Dermis blood vessel endothelial cell (primary cell): ENCODE measurements at places on chromosomes 11 and 22. TPM values are rescaled to one million over a fixed set of nuclear protein-coding genes. Genes with fewer than 3 reads are reported as not detected.

DNA sequence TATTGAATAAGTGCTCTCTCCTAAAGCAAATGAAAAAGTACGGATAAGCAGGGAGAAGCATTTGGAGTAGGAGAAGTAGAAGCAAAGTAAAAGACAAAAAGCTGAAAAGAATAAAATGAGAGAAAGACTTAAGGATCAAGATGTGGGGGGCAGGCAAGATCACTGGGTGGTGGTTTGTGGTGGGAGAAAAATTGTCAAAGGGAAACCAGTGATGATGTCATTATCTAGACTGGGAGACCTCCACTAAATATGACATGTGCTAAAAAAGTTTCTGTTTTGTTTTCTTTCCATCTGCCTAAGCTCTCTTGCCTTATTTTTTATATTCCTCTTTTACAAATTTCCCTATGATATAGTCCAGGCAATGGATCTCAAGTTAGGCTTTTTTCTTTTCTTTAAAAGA, 14.8 kb upstream of the MAML2 start:
- no peak for DNase-seq

DNA sequence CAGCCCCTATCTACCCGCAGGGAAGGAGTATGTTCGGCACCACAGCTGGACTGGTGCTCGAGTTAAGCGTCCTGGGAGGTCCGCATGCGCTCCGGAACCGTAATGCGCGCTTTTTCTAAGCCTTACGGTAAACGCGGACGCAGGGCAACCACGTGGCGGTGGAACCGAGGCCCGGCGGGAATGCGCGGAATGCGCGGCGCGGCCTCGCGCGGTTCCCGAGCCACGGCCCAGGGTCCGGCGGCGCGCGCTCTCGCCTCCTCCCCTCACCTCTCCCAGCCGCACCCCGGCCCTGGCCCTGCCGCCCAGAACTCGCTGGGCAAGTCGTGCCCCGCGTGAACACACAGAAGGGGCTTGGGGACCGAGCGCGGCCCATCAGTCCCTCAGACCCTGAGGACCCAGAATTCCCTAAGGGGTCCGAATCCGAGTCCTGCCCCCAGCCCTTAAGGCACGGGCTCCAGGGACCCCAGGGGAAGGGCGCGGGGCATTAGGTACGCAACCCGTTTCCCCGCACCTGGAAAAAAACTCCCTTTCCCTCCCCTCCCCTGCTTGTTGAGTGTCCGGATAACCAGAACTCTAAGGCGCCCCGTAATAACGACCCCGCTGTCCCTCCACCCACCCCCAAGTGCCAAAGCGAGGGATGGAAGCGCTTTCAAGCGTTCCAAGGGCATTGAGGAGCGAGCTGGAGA, 4.3 kb upstream of the CCND1 start:
- DNase-seq: peak; percentile 87

DNA sequence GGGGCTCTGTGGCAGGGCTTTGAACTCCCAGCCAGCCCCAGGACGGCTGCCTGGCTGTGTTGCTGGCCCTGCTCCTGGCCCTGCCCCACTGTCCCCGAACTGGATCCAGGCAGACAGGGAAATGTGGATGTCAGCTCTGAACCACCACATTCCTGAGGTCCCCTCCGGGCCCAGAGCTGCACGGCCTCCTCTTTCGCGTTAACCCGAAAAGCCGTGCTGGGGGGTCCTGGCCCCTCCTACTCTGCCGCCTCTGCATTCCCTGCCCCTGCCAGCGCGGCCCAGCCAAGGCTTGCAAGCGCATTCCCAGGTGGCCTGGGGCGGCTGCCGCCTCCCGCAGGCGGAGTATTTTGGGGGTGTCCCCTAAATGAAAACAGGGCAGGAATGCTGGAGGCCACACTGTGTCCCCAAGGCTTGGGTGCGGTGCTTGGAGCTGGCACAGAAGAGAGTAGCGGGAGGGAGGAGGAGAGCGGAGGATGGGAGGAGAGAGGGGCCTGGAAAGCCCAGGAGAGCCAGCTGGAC, 5.4 kb downstream of the LINC01488 start:
- no peak for DNase-seq

- peak; percentile 28 for DNase-seq
Measured at GRCh38 chr11:46387919-46388618, 3.5 kb downstream of the CHRM4 start.

DNA sequence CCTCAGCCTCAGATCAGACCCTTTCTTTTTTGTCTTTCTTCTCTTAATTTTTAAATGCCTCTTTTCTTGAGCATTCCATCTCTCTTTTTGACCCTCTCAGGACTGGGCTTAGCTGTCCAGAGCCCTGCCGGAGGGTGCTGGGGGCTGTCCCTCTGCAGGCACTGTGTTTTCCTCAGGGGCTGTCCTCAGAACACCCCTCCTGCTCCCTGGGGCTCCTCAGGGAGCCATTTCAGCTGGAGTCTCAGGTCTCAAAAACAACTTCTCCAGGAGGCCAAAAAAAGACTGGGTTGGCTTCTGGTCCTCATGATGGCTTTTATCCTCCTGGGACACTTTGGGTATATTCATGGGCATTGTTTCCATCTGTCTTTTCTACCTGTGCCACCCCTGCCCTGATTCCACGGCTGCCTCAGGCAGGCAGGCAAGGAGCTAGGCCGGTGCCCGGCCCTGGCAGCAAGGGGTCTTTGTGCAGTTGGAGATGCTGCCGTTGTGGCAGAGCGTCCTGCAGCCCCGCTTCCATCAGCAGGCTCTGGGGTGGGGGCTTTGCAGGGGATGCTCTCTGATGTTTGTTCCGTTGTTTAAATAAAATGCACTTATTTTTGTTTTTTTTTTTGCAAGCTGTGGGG, 85.1 kb downstream of the CEP164 start:
- no peak for DNase-seq

The PGGHG gene
- total RNA-seq: 15.1 and 28.4 TPM in 2 replicates

The XNDC1N gene
- 6.1 and 6.3 TPM in 2 replicates for total RNA-seq

The DMC1 gene
- total RNA-seq: 0.85 and 1.8 TPM in 2 replicates

The DDI1 gene
- not detected in 2 replicates for total RNA-seq

DNA sequence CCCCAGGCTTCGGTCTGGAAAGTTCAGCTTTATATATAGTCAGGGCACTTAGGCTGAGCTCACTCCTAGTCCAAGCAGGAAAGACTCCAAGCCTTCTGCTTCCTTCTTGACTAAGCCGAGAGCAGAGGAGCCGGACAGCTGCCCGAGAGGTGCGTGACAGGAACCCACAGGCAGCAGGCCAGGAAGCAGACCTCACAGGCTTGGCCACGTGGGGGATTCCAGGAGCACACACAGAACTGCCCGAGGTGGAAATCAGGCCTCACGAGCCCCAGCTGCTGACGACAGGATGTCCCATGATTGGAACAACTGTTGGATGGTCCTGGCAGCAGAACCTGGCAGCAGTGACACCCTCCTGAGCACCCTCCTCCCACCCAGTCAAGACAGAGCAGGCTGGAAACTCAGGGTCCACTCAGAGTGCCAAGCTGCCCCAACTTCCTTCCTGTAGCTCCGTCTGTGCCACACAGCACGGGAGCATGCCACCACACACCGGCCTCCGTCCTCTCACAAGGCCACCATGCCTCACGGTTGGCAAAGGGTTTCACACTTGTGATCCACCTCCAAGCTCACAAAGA, 5.4 kb downstream of the PLA2G6 start:
- peak; percentile 100 for DNase-seq

GRCh38 chr11:110219006-110219785, 77.2 kb downstream of the RDX start:
- peak; percentile 32 for DNase-seq

The RIMBP3B gene
- total RNA-seq: 0.09 and 0.34 TPM in 2 replicates

DNA sequence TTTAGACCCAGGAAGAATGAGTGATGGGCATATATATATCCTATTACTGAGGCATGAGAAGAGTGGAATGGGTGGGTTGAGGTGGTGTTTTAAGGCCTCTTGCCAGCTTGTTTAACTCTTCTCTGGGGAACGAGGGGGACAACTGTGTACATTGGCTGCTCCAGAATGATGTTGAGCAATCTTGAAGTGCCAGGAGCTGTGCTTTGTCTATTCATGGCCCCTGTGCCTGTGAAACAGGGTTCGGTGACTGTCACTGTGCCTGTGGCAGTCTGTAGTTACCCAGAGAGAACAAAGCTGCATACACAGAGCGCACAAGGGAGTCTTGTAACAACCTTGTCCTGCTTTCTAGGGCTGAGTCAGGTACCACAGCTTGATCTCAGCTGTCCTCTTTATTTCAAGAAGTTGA, 11.7 kb downstream of the LIMK2 start:
- DNase-seq: no peak

GRCh38 chr22:37485395-37486223, 575 bp downstream of the MFNG start:
- DNase-seq: peak; percentile 35

DNA sequence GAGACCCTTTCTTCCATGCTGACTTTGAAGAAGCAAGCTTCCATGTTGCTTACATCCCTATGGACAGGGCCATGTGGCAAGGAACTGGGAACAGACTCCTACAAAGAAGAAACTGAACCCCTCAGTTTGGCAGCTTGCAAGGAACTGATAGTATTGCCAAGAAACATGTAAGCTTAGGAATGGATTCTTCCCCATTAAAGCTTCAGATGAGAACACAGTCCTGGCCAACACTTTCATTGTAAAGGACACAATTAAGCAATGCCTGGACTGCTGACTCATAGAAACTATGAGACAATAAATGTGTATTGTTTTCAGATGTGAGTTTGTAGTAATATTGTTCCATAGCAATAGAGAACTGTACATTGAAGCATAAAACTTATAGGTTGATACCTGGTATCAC, 82.4 kb downstream of the AASDHPPT start:
- DNase-seq: peak; percentile 23

The KRTAP5-11 gene
- not detected in 2 replicates for total RNA-seq

DNA sequence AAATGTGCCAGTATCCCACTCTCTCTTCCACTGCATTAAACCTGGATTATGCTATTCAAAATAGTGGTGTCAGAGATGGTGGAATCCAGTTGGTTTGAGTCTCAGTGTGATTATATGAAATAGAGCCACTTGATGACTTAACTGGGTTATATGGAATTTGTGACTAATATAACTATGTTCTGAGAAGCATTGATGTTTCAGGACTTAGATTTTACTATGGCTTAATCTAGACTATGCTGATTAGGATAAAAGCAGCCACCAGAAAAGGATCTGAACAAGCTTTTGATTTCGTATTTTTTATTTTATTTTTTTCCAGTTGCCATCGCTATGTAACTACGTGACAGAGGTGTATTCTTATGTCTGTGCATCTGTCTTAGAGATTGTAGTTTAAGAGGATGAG, 39.1 kb downstream of the MS4A6A start:
- no peak for DNase-seq

The NXPE1 gene
- not detected in 2 replicates for total RNA-seq

- peak; percentile 7 for DNase-seq
Measured at GRCh38 chr11:77705195-77705875, 67.7 kb upstream of the CLNS1A start.

The TRAF6 gene
- 10.7 and 13.6 TPM in 2 replicates for total RNA-seq

The KIAA1671 gene
- 41.9 and 57.7 TPM in 2 replicates for total RNA-seq

DNA sequence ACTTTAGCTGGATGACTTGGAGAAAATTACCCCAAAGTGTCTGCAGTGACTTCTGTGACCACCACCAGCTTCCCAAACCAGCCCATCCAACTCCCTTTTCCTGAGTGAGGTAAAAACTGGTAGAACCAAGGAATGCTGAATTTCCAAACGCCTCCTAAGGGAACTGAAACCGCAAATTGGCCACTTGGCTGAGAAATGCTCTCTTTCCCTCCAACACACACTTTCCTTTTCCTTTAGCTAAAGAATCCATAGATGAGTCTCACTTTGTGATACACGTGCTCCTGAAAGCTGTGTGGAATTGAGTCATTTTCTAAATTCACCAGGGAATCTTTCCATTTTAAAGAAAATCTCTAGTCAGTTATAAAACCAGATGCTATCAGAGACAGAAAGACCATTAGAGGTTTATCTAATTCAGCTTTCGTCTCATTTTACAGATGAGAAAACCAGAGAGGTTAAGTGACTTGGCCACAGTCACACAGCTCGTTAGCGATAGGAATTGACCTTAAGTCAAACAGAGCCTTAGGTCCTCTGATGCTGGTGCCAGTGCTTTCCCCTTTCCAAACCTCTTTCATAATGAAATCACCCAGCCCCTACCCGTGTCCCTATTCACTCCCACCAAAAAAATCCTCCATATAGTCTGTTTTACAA, 137.2 kb downstream of the COMMD9 start:
- DNase-seq: no peak

The OR52H1 gene
- total RNA-seq: not detected in 2 replicates

DNA sequence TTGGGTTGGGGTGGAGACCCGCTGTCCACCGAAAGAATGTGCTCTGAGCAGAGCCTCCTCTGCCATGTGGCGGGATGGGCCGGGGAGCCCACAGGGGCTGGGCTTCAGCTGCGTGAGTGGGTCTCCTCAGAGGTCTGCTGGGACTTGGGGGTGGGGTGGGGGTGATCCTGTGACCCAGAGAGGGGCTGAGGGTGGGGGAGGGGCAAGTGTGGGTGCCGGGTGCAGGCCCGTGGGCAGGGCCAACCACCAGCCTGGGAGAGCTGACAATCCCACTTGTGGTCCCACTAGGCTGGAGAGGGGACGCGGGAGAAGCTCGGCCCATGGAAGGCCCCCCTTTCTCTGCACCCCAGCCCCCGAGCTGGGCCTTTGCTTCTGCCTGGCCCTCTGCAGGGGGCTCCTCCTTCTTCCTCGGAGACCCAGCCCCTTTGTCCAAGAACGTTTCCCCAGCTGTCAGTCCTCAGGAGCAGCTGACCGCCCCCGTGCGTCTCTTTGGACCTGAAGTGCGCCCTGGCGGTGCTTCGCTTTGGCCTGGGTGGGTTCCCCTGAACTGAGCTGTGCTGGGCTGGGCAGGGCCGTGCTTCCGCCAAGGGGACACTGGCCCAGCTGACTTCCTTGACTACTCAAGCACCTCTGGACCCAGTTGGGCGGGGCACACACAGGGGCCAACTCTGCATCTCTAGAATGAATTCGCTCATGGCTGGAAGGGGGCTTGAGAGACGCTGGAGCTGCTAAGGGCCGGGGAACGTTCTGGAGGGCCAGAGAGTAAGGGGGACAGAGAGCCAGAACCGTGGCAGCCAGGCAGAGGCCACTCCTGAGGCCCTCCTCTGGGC, 30.2 kb downstream of the OSBPL5 start:
- DNase-seq: no peak

The TPBGL gene
- total RNA-seq: 0.17 TPM in 1 of 2 replicates, not detected in the other

DNA sequence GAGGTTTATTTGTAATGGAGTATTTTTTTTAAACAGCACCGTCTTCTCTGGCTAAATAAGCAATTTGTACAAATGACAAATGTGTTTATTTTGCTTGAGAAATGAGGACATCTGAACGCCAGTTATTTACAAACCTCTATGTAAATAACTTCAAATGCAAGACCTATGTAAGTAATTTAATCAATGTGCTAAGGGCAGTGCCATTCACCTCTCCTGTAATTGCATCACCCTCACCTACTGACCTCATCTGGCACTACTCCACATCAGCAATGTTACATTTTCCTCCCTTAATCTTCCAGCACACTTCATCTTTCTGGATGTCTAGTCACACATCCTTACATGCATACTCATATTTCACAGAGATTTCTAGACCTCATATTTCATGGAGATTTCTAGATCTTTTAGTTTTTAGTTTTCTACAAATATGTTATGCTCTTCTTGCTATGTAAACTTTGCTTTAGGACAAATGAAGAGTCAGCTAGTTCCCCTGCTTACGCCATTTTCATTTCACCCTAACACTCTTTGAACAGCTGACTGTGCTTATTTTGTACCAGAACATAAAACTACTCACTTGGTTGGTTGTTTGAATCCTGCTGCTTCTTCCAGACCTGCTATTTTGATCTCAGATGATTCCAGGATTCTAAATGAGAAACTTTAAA, 238.6 kb downstream of the GRM5 start:
- no peak for DNase-seq

- no peak for DNase-seq
Measured at GRCh38 chr22:31055117-31055634, 25.9 kb upstream of the SMTN start.

The OSBP2 gene
- total RNA-seq: 14.4 and 18.0 TPM in 2 replicates
